ENCODE measurements at places on chromosomes 11 and 22.

DNA sequence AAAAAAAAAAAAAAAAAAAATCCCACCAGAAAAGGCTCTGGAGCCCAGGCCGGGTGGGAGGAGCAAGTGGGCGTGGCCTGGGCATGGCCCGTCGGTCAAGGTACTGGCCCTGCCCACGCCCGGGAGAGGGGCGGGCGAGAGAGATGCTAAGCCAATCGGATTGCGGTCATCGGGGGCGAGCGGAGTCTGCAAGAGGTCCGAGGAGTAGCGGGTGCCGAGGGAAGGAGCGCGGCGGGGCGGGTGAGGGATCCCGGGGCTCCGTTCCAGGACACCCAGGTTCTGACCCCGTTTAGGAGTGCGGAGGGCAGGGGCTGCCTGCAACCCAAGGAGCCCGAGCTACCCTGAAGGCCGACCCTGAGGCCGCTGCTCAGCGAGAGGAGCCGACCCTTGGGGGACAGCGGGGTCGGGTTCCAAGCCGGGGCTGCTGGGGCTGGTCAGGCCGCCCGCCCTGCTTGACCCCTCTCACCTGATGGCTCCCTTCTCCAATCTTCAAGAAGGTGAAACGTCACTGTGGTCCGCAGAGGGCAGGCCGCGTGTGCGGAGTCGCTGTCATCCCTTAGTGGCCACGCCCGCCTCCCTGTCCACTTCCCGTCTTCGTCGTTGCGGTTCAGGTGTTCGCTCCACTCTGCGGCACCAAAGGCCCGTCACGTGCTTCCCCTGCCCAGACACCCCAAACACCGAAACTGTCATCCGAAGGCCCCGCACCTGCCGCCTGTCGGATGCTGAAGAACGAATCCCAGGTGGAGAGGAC, 11.1 kb upstream of the TAB1 start:
- DNase-seq = peak; percentile 90

- no peak for DNase-seq
Measured at GRCh38 chr11:78666675-78667160, 92.1 kb upstream of the NARS2 start.

- DNase-seq = no peak
Measured at GRCh38 chr22:39471381-39472141, 14.7 kb downstream of the MGAT3 start.

DNA sequence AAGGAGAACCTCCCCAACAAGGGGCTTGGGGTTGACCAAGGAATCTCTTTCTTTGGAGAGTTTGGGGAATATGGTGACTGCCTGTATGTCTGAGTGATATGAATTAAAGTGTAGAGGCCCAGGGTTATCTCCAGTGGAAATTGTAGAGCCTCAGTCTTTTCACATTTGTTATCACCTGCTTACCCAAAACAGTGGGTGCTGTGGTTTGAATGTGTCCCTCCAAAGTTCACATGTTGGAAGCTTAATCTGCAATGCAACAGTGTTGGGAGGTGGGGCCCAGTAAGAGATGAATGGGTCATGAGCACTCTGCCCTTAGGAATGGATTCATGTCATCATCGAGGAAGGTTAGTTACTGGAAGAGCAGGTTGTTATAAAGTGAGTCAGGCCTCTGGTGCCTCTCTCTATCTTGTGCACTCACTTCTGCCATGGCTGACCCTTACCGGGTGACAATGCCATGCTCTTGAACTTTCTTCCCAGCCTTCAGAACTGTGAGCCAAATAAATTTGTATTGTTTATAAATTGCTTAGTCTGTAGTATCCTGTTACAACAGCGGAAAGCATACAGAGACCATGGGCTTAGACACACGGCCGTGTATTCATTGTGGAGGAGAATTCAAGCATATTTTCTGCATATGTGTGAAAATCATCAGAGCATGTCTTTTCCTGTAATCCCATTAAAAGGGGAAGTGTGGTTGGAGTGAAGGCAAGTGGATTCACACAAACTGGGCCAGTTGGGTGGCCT, 114.1 kb upstream of the TBCEL start:
- DNase-seq = no peak

GRCh38 chr11:47415949-47416472, 7.6 kb downstream of the SLC39A13 start:
- DNase-seq = no peak

DNA sequence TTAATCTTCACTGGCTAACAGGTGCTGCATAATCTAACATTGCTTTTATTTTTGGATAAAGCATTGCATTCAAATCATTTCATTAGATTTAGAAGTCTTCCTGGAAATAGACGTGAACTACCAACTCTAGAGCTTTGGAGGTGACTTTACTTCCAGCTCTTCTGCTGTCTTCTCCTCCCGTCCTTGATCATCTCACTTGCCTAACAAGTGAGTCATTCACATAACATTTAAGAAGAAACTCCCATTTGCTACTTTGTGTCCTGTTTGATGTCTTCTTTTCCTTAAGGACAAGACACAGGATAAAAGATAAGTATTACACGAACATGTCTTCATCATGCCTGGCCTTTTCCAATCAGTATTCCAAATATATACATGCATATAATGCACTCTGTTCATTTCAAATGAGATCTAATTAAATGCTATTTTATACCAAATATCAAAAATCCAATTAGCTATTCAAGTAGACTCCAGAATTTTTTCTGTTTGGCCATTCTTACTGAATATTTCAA, 88.3 kb downstream of the BDNF start:
- no peak for DNase-seq

DNA sequence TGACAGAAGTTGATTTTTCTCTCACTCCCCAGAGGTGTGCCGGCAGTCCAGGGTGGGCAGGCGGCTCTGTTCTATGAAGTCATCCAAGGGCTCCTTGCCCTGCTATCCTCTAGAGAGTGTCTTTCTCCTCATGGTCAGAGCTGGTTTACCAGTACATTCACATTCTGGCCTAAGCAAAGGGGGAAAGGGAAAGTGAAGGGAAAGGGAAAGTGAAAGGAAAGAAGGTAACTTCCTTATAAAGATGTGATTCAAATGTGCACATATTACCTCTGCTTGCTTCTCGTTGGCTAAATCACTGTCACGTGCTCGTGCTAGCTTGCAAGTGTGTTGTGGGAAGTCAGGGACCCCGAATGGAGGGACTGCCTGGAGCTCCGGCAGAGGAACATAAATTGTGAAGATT, 2.9 kb upstream of the HTATIP2 start:
- DNase-seq = no peak

- DNase-seq = peak; percentile 43
Measured at GRCh38 chr11:69367211-69367964, 73.4 kb downstream of the MYEOV start.

GRCh38 chr11:78630561-78631303, 56.1 kb upstream of the NARS2 start:
- no peak for DNase-seq

GRCh38 chr11:65764434-65764833, 16.3 kb downstream of the AP5B1 start:
- no peak for DNase-seq

DNA sequence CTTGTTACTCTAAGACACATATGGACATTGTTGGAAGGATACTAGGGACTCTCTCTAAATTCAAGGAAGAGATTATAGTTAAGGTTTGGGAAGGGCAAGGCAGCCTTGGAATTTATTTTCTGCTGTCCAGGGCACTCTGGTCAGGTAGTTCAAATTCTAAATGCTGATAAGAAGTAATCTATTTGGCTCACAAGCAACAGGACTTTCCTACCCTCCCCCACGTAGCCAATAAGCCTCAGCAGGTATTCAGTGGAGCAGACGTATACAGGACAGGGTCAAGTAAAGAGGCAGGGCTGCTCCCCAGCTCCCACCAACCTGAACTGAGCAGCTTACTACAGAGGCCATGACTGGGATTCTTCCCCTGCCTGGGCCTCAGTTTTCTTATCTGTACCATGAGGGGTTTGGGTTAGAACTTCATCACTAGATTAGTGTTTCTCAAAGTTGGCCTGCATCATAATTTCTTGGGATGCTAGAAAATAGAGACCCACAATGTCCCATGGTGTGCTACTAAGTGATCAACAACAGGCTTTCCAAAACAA, 6.1 kb upstream of the INSC start:
- DNase-seq = no peak

- DNase-seq = no peak
Measured at GRCh38 chr11:131581046-131581445, 210.6 kb downstream of the NTM start.

GRCh38 chr11:56207790-56208189, 26.3 kb downstream of the OR5T2 start:
- no peak for DNase-seq

DNA sequence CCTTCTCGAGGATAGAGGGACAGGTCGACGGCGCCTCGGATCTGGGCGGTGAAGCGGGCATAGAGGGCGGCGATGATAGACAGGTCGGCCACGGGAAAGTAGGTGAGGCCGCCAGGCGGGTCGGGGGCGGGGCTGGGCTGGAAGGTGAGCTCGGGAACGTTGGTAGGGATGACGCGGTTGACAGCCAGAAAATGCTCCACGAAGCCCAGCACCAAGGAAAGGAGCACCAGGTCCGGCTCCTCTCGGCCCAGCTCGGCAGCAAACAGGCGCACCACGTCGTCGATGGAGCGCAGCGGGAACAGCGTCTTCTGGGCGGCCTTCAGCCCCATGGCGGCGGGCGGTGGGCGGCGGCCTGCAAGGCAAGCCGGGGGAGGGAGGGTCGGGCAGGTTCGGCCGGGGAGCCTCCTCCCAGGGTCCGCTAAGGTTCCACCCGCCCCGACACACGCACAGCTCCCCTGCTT, 540 bp downstream of the MEN1 start:
- DNase-seq = peak; percentile 72

- no peak for DNase-seq
Measured at GRCh38 chr11:6538945-6539344, 41.9 kb downstream of the DNHD1 start.

GRCh38 chr11:102345904-102346303, 1.1 kb upstream of the BIRC2 start:
- DNase-seq = no peak

- DNase-seq = no peak
Measured at GRCh38 chr11:81852896-81853295, 880.8 kb downstream of the FAM181B start.

- no peak for DNase-seq
Measured at GRCh38 chr11:67082071-67082791, 25.6 kb downstream of the RHOD start.

DNA sequence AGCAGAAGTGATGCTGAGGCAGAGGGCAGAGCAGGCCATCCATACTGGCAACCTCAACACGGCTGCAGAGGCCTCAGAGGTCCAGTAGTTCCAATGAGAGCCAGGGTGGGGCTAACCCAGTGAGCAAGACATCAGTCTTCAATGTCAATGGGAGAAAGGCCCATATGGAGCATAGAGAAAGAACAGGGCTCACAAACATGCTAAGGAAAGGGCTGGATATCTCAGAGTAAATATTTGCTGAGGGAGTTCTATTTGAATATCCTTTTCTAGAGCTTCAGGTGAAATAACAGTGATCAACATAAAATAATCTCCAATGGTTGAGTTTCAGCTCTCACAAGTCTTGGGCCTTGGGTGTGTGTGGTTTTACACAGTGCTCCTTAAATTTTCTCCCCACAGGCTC, 50.8 kb upstream of the CCDC90B start:
- no peak for DNase-seq

GRCh38 chr11:63931876-63932275, 6.9 kb upstream of the NAA40 start:
- DNase-seq = no peak

DNA sequence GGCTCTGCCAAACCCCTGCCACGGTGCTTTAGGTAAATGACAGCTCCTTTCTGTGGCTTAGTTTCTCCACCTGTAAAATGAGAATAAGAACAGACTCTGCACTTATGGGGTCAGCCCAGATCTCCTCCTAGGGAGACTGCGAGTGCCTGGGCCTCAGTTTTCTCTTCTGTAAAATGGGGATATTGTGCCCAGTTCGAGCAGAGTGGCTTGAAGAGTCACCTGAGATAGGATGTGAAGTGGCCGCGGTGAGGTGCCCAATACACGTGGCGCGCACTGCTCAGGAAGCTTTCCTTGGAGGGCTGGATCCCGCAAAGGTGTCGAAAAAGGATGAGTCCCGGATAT, 473 bp upstream of the EMID1 start:
- DNase-seq = no peak

DNA sequence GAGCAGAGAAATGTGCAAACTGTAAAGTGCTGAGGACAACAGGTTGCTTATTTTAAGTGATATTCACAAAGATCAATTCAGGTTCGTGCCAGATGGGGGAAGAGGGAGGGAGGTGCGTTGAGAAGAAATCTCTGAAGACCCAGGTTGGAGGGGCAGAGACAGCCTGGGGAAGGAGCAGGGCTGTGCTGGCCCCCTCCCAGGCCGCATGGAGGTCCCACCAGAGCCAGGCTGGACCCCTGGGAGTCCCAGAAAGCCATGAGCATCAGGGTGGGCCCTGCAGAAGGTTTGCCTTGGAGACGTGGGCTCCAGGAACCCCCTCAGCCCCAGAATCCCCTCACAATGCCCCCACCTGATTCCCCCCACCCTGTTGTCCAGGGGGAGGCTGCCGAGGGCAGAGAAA, 47.4 kb downstream of the IGLL1 start:
- DNase-seq = no peak

- peak; percentile 65 for DNase-seq
Measured at GRCh38 chr11:59802639-59803176, 7.9 kb downstream of the MRPL16 start.

DNA sequence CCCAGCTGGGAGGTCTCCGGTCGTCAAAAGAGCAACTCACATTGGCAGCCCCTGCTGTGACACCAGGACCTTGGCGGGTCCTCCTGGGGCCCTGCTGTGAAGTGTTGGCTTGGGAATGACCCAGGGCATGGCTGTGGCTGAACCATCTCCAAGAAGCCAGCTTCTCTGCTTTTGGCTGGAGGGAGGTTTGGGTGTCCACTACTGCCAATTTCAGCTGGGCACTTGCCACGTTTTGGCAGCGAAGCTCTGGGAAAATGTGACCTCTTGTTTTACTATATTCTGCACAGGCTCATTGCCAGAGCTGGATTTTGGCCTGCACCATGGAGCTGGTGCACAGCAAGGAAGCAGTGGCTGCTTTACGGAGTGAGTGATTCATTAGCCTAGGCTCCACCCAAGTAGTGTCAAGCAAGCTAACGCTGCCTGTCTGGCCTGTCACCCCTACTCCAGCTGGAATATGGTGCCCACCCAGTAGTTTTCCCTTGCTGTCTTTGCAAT, 24.3 kb upstream of the SMCO4 start:
- no peak for DNase-seq

- no peak for DNase-seq
Measured at GRCh38 chr22:40517631-40518030, 118.9 kb downstream of the MRTFA start.
